CD4-positive, alpha-beta memory T cell (primary cell): ENCODE measurements at places on chromosomes 12 and 14. TPM values are rescaled to one million over a fixed set of nuclear protein-coding genes. Genes with fewer than 3 reads are reported as not detected.

DNA sequence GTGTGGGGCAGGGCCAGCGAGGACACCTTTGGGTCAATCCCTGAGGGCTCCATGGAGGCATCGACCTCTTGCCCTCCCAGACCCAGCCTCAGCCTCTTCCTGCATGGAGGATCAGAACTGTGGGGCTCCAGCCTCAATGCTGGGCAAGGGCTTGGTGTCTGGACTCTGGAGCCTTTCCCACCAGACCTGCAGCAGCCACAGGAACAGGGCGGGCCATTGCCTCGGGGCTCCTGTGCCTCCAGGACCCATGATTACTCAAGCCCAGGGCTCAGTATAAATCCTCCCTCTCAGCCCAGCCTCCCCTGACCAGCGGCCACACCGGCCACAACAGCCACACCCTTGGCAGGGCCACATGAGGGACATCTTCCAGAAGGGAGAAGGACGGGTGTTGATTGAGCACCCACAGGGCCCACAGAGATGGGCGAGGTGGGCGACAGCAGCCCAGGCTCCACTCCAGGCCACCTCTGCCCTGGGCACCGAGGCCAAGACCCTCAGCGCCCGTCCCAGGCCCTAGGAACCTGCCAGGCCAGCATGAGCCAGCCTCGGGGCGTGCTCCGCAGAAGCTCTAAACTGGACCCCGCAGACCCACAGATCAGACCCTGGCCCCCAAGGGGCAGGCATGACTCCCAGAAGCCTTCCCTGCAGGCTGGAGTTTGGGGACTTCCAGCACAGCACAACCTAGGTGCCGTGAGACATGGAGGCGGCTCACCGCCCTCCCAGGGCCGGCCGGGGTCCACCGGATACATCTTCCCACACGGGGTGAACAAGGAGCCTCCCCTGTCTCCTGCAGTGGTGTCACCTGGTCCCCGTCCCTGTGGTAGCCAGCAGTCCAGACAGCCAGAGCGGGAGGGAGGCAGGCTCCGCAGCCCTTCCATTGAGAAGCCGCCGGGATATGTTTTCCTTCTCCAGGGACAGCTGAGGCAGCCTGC lies 25.1 kb downstream of the NCOR2 start:
- DNase-seq: no peak

- no peak for DNase-seq
These were observed 45.1 kb upstream of the MEG3 start for GRCh38 chr14:100780646-100781355.

DNA sequence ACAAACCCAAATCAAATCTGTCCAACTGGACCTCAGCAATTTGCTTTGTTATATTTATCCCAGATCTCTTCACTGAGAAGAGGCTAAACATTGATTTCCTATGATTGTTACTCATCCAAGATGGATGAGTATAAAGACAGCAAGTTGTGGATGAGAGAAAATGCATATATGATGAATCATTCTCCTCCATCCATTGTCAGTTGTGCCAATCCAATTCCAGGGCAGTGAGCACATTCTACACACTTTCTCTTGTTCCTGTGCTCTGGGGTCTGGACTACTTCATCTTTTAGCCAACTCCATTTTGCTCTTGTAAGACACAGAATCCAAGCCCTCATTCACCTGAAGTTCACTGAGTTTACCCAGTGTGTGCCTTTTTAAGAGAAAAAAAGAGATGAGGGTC lies 105.7 kb downstream of the GCH1 start:
- no peak for DNase-seq

- DNase-seq: no peak
These were observed 31.1 kb upstream of the TMEM179 start for GRCh38 chr14:104635717-104636116.

- no peak for DNase-seq
These were observed 3.5 kb downstream of the CLEC9A start for GRCh38 chr12:10033783-10034545.

- DNase-seq: no peak
These were observed 110.5 kb downstream of the TTLL5 start for GRCh38 chr14:75771595-75771994.

DNA sequence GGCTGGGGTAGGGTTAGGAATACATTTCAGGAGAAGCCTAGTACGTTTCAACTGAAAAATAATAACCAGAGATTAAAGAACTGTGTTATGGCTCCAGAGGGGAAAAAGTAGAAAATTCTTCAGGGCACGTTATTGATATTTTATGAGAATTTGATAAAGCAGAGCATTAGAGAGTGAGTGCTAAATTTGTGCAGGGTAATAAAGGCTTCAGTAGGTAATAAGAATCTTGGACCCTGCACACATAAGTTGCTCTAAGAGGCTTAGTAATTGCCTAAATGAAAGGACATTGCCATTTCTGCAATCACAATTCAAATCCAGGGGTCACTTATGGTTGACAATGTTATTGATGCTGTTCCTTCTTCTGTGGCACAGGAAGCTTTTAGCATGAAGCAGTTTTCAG lies 439.4 kb upstream of the DCN start:
- DNase-seq: no peak

GRCh38 chr12:101775816-101776215 lies 36.6 kb upstream of the SYCP3 start:
- no peak for DNase-seq

- DNase-seq: no peak
These were observed 26.5 kb downstream of the PHETA1 start for GRCh38 chr12:111342376-111342775.

GRCh38 chr12:110223777-110224378 lies 57.2 kb upstream of the ATP2A2 start:
- DNase-seq: no peak

DNA sequence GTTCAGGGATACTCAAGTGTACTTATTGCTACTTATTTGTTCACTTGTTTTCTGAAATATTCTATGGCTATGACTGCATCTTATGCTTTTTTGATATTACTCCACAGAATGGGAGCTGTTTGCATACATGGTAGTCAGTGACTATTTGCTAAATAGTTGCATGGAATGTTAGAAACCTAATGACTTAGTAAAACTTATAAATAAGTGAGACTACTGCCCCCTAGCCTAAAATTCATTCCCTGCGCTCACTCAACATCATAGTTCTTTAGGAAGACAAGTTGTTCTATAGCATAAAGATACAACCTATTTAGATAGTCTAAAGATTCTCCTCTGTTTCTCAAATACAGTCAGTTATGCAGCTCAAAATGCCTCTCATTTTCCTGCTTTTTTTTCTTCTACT lies 305.5 kb downstream of the CEP128 start:
- no peak for DNase-seq

GRCh38 chr12:47881826-47882427 lies 22.9 kb downstream of the VDR start:
- no peak for DNase-seq

GRCh38 chr14:51328772-51329353 lies 88.8 kb downstream of the TMX1 start:
- no peak for DNase-seq

- no peak for DNase-seq
These were observed 25.4 kb downstream of the PSMC1 start for GRCh38 chr14:90281756-90282155.

GRCh38 chr12:5456906-5457305 lies 25.0 kb downstream of the NTF3 start:
- DNase-seq: no peak

GRCh38 chr14:56172571-56172971 lies 54.4 kb downstream of the PELI2 start:
- DNase-seq: no peak

- DNase-seq: no peak
These were observed 404.5 kb downstream of the FUT8 start for GRCh38 chr14:65817011-65817410.

DNA sequence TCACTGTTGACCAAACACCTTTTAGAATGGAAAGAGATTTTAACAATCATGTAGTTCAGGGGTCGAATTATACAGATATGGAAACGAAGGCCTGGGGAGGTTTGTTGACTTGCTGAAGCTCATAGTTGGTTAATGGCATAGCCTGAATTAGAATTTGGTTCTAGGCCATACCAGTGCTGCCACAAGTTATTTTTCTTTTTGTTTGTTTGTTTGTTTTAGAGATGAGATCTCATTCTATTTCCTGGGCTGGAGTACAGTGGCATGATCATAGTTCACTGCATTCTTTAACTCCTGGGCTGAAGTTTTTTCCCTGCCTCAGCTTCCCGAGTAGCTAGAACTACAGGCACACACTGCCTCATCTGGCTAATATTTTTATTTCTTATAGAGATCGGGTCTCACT lies 25.4 kb upstream of the ALG10B start:
- DNase-seq: no peak

DNA sequence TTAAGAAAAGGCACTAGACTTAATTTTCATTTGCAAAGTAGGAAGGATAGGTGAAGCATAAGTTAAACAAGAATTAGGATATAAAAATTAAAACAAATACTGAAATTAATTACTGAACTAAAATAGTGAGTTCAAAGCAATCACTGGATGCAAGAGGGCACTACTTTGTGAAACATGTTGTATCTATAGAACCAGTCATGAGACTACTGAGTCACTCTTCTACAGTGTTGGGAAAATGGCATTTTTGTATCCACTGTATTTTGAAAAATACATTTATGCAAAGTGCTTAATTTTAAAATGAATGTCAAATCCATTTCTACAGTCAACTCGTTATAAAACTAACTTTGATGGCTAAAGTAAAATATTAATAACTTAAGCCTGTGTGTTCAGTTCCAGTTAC lies 47.9 kb downstream of the SEL1L start:
- no peak for DNase-seq

GRCh38 chr14:90604356-90604755 lies 207.5 kb downstream of the CALM1 start:
- no peak for DNase-seq

- DNase-seq: no peak
These were observed 105.1 kb upstream of the AMIGO2 start for GRCh38 chr12:47184813-47185212.

GRCh38 chr12:91397866-91398532 lies 215.4 kb upstream of the DCN start:
- no peak for DNase-seq

DNA sequence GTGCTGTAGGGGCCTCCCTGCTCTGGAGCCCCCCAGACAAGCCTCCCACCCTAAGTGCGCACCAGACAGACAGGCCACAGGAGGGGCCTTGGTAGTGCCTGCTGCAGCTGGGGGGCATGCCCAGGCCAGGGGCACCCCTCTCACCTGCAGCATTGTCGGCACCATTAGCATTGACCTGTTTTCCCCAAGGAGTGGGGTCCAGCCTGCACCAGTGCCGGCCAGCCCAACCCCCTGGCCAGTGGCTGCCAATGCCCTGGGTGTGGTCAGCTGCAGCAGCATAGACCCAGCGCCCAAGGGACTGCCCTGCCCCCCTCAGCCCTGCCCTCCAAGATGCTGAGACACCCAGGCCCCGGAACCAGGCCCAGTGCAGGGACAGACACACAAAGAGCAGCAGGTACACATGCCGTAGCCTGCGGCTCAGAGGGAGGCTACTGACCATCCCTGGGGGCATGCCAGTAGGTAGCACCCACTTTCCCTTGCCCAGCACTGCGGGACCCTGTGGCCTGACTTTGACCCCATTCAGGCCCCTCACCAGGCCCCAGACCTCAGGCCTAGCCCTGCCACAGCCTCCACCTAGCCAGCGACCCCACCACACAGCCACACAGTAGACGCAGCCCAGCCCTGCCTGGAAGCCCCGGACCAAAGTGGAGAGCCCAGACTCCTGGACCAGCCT lies 1.0 kb downstream of the AHNAK2 start:
- no peak for DNase-seq

- no peak for DNase-seq
These were observed 282.4 kb downstream of the DPF3 start for GRCh38 chr14:72611506-72611905.

DNA sequence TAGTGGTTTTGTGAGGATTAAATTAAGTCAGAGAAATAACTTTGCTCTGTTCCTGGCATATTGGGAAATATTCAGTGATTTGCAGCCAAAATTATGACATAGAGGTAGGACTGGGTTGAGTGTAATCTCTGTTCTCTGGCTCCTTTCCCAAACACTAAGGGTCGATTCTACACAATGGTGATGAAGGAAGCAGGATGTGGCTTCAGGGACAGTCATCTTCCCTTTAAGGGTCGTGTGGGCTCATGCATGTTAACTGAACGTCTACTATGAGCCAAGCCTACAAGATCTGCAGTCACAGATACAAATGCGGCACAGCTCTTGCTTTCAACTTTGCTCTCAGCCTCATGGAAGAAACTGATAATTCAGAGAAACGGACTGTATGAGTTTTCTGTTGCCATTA lies 381.6 kb downstream of the VRK1 start:
- DNase-seq: no peak

DNA sequence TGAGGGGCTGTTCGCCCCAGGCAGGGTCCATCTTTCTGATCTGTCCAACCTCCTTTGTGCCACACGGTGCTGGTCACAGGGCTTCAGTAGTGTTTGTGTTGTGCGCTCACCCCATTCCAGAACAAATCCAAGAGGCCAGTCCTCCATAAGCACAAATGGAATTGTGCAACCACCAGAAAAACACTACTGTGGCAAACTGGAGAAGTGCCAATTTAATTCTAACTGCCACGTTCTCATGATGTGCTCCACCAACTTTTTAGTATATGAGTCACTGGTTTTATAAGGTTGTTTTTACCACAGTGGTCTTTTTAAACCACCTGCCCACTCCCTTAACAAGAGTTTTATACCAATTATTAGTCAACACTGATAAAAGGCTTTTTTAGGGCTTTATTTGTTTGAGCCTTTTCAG lies 380.2 kb downstream of the NAV3 start:
- no peak for DNase-seq

DNA sequence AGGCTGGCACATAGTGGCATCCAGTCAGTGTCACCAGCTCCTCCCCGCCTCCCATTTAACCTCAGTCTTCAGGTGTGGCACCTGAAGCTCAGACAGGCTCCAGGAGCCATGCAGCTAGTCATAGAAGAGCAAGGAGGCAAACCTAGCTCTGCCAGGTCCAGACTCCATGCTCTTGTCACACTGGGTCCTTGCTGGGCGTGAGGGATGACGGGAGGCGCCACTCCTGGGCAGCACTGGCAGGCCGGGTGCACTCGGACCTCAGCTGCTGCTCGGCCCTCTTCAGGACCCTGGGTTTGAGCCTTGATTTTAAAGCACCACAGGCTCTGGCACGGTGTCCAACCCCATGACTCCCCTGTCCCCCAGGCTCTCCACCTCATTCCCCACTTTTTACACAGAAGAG lies 24.1 kb downstream of the ITPK1 start:
- no peak for DNase-seq

The BRMS1L gene
- total RNA-seq: 5.3 TPM

The ADAMTS20 gene
- not detected for total RNA-seq

The PA2G4 gene
- total RNA-seq: 108 TPM

The ALDH2 gene
- total RNA-seq: 3.0 TPM

The PHETA1 gene
- 6.4 TPM for total RNA-seq

The GPRC5D gene
- not detected for total RNA-seq

The KCNMB4 gene
- 1.1 TPM for total RNA-seq
